ENCODE measurements at places on chromosomes 12 and 14.

GRCh38 chr14:101062065-101062450 lies 158.5 kb upstream of the RTL1 start:
- DNase-seq = no peak

- DNase-seq = no peak
Observed at GRCh38 chr12:6330192-6330591, 11.7 kb downstream of the TNFRSF1A start.

- no peak for DNase-seq
Observed at GRCh38 chr12:85155791-85156190, 119.6 kb downstream of the LRRIQ1 start.

DNA sequence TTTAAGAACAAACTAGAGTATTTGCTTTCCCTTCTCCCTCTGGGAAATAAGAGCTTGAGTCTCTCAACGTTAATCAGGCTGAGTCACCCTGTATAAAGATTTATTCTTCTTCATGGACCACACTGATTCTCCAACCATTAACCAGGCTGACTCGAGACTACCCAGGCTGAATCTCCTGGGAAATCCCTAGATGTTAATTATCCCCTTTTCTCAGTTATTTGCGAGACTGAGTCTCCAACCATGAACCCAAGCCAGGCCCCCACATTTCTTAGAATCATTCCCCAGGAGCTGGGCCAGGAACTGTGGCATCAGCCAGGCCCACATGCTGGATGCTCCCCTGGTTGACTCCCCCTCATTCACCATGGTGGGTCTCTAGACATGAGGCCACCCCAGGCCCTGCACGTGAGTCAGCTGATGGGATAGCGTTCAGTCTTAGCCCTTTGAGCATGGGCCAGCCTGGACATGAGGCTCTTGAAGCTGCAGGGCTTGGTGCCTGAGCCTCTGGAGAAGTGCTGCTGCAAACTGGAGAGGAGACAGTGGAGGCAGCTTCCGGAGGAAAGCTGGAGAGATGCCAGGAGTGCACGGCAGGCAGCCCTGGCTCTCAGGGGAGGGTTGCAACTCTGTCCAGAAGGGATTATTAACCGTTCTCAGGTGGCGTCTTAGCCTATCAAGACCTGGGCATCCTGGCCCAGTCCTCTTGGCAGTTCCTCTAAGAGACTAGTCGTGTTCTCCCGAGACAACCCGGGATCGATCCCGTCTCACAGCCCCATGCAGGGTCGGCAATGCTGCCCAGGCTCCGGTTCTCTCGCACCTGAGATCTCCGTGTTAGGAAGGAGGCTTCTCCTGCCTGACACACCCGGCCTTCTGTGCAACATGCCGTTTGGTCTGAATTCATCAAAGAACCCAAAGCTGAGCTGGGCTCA lies 296.6 kb downstream of the ADGRD1 start:
- no peak for DNase-seq

DNA sequence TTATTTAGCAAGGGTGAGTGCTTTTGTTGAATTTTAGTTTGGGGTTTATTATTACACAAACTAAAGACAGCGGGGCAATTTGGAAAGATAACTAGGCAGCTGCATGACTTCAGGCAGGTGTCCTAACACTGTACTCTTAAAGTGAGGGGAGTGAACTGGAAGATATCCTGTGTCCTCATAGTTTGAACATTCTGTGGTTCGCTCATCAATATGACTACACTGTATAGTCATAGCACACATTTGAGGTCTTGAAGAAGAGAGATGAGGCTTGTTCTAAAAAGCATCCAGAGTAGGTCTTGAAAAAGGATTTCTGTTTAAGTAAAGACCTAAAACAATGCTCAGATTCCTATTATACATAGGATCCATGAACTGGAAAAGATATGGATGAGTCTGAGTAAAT lies 1.7 kb upstream of the MAP3K9 start:
- no peak for DNase-seq

DNA sequence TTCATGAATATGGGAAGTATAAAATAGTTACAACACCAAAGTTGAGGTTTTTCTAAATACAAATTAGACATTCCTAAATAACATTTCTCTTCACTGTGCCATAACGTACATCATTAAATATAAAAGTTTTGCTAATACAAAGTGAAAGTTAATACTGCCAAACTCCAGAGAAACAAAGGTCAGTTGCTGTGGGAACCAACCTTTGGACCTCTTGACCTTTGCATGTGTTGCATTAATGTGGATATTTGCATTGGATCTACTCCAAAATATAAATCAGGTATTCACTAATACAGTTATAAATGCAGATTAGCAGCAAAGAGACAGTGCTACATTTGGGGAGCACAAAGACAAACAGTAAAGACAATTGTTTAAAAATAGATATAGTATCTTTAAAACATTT lies 366.0 kb upstream of the USP15 start:
- no peak for DNase-seq

GRCh38 chr14:22848351-22849164 lies 12.2 kb downstream of the MMP14 start:
- no peak for DNase-seq

DNA sequence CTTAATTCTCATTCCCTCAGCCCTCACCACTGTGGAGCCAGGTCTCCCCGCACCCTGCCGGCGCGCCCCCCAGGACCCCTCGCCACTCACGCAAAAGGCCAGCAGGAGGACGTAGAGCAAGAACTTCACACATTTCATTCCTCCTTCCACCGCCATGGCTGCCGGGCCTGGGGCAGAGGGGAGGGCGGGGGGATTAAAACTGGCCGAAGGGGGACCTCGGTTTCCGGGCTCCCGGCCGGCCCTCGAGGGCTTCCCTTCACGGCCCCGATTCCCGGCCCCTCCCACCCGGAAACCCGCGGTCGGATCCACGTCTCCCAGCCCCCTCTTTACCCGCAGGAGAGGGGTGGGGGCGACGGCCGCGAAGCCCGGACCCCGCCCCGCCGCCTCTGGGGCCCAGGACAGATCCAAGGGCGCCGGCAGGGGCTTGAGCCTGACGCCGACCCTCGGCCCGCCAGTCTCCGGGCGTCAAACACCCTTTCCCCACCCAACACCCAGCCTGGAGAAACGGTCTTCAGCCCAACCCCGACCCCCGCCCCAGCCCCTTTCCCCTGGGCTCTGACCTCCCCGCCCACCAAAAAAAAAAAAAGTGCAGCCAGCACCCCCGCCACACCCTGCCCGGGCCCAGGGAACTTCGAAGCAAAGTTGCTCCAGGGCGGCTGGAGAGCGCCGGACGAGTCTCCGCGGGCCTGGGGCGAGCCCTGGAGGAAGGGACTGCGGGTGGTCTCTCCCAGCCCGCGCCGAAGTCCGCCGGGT lies 447 bp downstream of the CD63 start:
- peak; percentile 38 for DNase-seq

DNA sequence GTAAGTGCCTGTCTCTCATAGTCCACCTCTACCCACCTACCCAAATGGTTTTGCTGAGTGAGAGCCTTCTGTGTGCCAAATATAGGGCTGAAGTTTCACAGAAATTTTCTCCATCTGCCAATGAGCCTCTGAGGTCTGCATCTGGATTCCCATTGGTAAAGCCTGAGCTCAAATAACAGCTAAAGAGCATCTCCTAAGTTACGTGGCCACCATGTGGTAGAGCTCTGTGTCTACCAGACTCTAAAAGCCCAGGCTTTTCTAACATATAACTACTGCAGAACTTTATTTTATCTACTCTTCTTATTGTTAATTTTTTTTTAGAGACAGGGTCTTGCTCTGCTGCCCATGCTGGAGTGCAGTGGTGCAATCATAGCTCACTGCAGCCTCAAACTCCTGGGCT lies 16.0 kb downstream of the AMDHD1 start:
- DNase-seq = no peak

- DNase-seq = no peak
Observed at GRCh38 chr12:89370421-89370831, 18.1 kb upstream of the DUSP6 start.

GRCh38 chr12:127970491-127970890 lies 296.5 kb upstream of the TMEM132C start:
- no peak for DNase-seq

DNA sequence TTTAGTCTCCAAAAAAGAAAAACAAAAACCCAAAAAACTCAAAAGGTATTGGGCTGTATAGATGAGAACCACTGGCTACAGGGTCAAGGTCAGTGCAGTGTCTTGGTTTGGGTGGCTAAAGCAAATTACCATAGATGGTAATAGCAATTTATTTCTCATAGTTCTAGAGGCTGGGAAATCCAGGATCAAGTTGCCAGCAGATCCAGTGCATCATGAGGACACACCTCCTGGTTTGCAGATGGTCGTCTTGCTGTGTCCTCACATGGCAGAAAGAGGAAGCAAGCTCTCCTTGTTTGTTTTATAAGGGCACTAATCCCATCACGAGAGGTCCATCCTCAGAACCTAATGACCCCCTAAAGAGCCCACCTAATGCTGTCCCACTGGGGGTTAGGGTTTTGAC lies 11.2 kb downstream of the COX14 start:
- DNase-seq = no peak

- no peak for DNase-seq
Observed at GRCh38 chr12:113640837-113641236, 169.2 kb upstream of the LHX5 start.

- no peak for DNase-seq
Observed at GRCh38 chr12:68037616-68038255, 48.5 kb downstream of the IFNG-AS1 start.

GRCh38 chr12:103102225-103102744 lies 144.8 kb downstream of the ASCL1 start:
- DNase-seq = no peak

- no peak for DNase-seq
Observed at GRCh38 chr14:67331368-67332125, 28.1 kb downstream of the ATP6V1D start.

GRCh38 chr12:39989501-39989900 lies 116.4 kb downstream of the SLC2A13 start:
- no peak for DNase-seq

GRCh38 chr12:24281341-24281740 lies 331.9 kb upstream of the SOX5 start:
- DNase-seq = no peak

GRCh38 chr12:6935371-6936193 lies 7.8 kb downstream of the ATN1 start:
- no peak for DNase-seq

- no peak for DNase-seq
Observed at GRCh38 chr12:68377881-68378280, 45.7 kb upstream of the MDM1 start.

DNA sequence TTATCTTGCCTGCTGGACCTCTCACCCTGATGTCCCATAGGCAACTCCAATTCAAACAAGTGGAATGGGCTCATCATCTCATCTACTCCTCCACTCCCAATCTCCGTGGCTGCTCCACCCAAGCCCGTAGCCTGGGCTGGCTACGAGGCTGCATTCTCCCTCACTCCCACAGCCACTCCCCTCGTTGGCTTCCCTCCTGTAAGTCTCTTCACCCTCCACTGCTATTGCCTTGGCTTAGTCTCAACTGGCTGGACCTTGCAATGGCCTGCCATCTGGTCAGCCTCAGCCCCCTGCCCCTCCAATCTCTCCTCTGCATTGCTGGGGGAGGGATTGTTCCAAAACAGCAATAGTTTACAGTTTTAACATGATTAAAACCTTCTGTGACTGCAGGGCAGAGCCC lies 44.4 kb upstream of the PELI2 start:
- DNase-seq = no peak

DNA sequence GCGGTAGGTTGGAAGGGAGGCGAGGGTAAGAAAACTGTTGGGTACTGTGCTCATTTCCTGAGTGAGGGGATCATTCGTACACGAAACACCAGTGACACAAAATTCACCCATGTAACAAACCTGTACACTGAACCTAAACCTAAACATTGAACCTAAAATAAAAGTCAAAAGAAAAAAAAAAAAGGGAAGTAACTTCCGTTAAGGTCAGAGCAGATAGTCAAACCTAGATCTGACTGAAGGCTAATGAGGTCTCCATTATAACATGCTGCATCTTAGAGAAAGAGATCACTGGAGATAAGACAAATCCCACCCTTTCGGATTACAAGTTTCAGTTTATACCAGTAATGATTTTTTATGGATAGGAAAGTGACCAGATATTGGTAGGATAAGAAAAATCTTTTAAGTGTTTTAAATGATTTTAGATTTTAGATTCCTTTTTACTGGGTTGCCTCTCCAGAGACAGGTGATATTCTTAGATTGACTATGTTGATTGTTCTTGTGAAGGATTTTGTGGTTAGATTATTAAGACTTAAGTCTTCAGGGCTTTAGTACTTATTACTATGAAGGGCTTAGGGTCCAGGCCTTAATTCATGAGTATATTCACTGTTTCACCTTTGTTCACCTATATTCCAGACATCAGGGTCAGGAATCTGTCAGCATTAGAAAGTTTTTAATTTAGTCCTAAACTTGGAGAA lies 11.2 kb upstream of the NCKAP1L start:
- DNase-seq = no peak

DNA sequence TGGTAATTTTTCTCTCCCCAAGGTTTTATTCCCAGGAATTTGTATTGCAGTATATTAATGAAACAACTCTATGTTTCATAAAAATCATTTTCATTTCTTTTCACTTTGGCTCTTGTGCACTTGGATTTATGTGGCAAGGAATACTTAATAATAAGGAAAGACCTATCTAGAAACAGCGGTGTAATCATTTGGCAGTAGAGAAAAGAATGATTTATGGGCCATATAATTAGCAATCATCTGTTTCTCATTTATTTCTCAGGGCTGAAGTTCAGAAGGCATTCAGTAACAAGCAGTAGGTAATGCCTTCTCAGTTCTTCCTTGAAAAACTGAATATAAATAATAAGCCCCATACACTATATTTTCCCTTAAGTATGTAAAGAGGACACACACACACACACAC lies 172.6 kb downstream of the ANO4 start:
- no peak for DNase-seq

- no peak for DNase-seq
Observed at GRCh38 chr14:20262642-20263128, 23.6 kb downstream of the OR11H4 start.

GRCh38 chr12:104729091-104729490 lies 229.0 kb downstream of the SLC41A2 start:
- no peak for DNase-seq

GRCh38 chr12:27901959-27902358 lies 70.6 kb downstream of the PTHLH start:
- no peak for DNase-seq

- no peak for DNase-seq
Observed at GRCh38 chr14:49017447-49017846, 568.7 kb downstream of the RPS29 start.

DNA sequence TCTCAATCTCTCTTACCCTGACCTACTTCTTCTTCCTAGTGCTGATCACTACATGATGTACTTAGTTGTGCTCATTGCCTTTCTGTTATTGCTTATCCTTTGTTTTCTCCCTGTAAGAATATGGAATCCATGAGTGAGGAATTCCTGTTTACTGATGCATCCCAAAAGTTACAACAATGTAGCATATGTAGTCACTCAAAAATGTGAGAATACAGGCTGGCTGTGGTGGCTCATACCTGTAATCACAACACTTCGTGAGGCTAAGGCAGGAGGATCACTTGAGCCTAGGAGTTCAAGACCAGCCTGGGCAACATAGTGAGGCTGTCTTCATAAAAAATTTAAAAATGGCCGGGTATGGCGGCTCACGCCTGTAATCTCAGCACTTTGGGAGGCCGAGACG lies 8.0 kb upstream of the WDR20 start:
- DNase-seq = no peak

- DNase-seq = no peak
Observed at GRCh38 chr14:103894034-103894722, 34.1 kb upstream of the TDRD9 start.
